ENCODE measurements at places on chromosomes 7 and 10.

DNA sequence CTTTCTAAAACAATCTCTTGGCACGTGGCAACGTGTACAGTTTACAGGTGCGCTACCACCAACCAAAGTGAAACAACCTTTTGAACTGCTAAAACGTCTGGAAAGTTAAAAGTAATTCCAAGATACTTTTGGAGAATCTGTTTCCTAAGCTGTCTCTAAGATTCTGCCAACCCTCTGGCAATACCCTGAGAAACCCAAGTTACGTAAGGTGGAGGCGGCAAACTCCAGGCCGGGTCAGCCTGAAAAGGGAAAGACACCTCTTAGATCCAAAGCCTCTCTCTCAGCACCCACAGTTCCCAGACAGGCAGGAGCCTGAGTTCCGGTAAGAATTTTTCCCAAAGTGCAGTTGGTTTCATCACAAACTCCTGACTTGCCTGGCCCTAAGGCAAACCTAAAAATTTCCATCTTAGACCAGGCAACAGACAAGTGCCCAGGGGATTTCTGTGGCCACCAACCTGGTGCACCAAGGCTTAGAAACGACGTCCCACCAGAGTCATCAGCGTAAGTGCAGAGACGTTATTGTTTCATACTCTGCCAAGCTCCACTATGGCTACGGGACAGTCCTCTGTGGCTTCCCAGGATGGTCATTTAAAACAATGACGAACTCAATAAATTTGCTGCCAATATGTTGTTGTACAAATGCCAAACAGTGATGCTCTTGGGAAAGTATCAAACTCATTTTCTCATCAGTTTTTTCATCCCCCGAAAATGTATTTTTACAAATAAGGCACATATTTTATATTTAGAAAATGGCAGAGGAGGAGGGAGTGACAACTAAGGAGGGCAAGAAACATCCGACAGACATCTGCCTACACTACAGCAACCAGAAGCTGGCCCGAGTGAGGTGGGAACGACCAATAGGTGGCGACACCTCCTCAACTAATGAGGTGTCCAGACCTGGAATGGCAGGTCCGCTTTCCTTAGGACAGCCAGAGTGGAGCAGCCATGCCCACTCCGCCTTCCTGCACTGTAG is 205.8 kb upstream of the FRMD4A start:
- H3K4me1 ChIP-seq = peaks cover 46% of the 10 kb centered on the region
- H3K4me3 ChIP-seq = no peak overlapping the region
- no peak for DNase-seq
- no peak overlapping the region for H3K27ac ChIP-seq
- peaks cover 38% of the 10 kb centered on the region for H3K36me3 ChIP-seq

- no peaks in the 10 kb centered on the region for H3K27me3 ChIP-seq
- DNase-seq = no peak
These were observed 33.9 kb downstream of the SGPL1 start for GRCh38 chr10:70849582-70850016.

DNA sequence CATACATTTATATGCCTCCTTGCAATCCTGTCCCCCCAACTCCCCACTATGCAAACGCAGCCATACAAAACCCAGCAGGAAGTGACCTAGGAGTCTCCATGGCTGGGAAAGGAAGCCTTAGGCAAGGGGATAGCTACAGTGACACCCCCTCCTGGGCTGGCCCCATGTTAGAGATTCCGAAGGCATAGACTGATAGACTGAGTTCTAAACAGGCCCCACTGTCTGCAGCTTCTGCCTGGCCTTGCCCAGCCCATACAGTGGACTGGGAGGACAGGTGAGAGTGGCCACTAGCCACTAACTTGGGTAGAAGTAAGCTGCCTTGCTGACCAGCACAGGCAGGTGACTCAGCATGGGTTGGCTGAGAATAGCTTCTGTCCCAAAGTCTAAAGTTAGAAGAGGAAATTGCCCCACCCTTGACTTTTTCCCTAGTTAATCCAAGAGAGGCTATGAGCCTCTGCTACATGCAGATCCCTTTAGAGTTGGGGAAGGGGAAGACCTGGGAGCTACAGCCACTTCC is 106.3 kb downstream of the C10orf105 start:
- no peaks in the 10 kb centered on the region for H3K36me3 ChIP-seq
- H3K27me3 ChIP-seq = no peaks in the 10 kb centered on the region
- H3K4me3 ChIP-seq = no peak overlapping the region
- no peak for DNase-seq
- peaks cover 2% of the 10 kb centered on the region for H3K4me1 ChIP-seq
- no peak overlapping the region for H3K27ac ChIP-seq

GRCh38 chr7:105003275-105003674 is 10.7 kb upstream of the KMT2E start:
- DNase-seq = peak; percentile 35

DNA sequence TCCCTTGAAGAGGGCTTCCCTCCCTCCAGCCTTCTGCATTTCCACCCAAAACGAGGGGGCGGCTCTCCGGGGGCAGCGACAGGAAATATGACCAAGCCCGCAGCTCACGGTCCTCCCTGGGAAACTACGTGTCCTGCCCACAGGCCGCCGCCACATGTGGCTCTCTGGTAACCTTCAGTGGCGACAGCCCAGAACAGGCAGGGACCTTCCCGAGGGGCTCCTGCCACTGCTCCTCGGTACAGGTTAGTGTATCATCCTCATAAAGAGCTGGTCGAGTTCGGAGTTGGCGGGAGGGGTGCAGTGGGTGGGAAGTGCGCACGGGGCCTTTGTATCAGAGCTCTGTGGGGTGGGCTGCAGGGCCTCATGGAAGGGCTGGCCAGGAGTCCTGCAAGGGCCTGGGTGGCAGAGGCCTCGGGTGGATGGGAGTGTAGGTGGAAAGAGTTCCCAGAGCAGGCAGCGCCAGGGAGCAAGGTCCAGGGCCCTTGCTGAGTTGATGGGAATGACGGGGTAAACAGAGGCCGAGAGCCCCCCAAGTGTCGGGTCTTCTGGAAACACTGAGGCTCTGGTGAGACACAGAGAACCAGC is 66.0 kb downstream of the TCERG1L start:
- no peak overlapping the region for H3K27ac ChIP-seq
- no peak for DNase-seq
- H3K36me3 ChIP-seq = no peaks in the 10 kb centered on the region
- no peak overlapping the region for H3K4me3 ChIP-seq

DNA sequence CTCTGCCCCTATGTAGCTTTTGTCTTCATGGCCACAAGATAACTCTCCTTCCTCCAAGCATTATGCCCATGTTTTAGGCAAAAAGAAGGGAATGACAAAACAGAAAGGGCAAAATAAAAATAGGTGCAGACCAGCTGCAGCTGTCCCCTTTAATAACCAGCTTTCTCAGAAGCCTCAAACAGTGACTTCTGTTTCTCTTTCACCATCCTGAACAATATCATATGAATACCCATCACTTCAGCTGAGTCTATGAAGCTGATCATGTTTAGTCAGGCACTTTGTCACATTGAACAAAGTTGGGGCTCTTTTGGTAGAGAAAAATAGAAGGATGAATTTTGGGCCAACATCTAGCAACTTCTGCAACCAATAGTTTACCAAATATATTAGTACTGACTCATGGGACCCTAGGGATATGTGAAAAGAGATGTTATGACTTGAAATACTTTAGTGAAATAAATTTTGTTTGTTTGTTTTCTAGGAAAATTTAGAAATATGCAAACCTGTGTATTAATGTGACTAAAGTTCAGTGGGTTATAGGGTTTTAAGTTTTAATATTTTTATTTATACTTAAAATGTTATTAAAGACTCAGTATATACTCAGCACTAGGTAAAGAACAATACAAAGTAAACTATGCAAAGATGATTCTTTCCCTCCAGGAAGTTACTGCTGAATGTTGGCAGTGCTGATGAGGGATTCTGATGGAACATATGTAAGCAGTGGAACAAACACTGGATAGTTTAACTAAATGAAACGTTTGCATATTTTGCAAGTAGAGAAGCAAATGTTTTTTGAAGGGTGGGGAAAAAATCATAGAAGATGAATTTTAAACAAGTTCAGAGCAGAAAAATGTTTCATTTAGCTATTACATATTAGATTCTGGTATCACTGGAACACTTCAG is 133.7 kb downstream of the FOXP2 start:
- H3K4me1 ChIP-seq = no peaks in the 10 kb centered on the region
- H3K36me3 ChIP-seq = no peaks in the 10 kb centered on the region
- H3K4me3 ChIP-seq = no peak overlapping the region

- no peak overlapping the region for H3K4me3 ChIP-seq
- peaks cover 16% of the 10 kb centered on the region for H3K27me3 ChIP-seq
- DNase-seq = no peak
These were observed 101.1 kb downstream of the PTPRE start for GRCh38 chr10:128007971-128008370.

- peaks cover 11% of the 10 kb centered on the region for H3K4me1 ChIP-seq
- H3K27me3 ChIP-seq = no peaks in the 10 kb centered on the region
- no peak for DNase-seq
These were observed 21.8 kb downstream of the BBIP1 start for GRCh38 chr10:110897184-110897583.

DNA sequence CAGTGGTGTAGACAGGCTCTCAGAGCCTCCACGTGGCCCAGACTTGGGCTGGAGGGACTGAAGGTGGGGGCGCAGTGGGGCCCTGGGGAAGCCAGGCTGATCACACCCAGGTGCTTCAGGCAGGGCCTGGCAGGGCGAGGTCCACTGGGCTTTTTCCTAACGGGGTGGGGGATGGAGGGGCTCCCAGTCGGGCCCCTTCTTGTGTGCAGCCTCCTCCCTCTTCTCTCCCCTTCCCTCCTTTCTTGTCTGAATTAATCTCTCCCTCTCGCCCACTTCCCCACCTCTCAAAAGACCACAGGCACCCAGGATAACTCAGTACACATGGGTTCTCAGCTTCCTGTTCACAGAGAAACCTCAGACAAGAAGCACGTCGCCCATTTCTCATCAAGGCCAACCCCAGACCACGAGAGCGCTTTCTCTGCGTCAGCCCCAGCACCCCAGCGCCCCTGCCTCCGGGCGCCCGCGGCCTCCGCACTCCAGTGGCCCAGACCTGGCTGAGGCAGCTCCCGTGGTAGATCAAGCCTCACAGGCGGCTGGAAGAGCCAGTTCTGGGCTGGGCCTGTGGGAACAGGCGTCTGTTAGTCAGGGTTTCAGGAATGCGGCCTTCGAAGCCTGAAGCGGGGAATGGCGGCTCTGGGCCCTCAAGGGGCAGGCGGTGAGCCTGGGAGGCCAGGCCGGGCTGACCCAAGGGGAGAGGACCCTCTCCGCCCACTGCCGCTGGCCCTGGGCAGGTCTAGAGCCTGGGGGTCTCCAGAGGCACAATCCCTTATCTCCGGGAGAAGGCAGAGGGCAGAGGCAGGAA is 50.6 kb downstream of the PWWP2B start:
- no peaks in the 10 kb centered on the region for H3K27me3 ChIP-seq
- DNase-seq = peak; percentile 85
- H3K4me3 ChIP-seq = peak overlapping the region; percentile 75
- peak overlapping the region; percentile 100 for H3K27ac ChIP-seq

DNA sequence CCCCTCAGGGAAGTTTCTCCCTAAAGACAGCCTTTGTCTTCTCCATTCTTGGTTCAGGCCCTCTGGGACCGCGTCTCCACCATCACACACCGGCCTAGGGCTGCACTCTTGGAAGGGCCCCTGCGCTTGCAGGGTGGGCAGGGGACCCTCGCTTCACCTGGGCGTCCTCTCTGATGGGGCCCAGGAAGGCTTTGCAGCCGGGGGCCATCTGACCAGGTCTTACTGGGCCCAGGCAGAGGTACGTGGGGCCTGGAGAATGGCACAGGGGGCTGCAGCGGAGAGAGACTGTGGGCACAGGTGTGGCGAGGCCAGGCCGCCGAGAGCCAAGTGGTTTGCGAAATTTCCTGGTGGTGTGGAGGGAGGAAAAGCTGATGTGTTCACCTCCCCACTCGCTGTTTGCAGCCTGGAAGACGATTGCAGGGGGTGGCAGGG is 44.4 kb downstream of the ALOX5 start:
- peak overlapping the region; percentile 97 for H3K27ac ChIP-seq
- H3K27me3 ChIP-seq = peaks cover 9% of the 10 kb centered on the region
- peak overlapping the region; percentile 97 for H3K4me3 ChIP-seq
- H3K36me3 ChIP-seq = peaks cover 11% of the 10 kb centered on the region
- peaks cover 52% of the 10 kb centered on the region for H3K4me1 ChIP-seq

DNA sequence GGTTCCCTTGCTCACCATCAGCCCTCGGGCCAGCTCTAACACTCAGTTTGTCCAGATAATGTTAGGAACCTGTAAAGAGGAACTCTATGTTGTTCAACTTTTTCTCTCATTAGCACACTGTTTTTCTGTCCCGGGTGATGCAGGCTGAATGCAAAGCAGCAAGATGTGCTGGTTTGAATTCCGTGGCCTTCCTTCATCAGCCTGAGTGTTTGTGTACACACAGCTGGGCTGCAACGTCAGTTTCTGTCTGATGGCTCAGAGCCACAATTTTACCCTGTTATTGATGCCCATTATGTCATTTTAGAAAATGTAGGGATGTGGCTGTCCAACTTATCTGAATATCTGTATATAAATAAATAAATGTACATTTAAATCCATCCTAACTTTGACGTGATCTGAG is 152.0 kb downstream of the PLPP4 start:
- no peaks in the 10 kb centered on the region for H3K4me1 ChIP-seq
- H3K27ac ChIP-seq = no peak overlapping the region
- no peak overlapping the region for H3K4me3 ChIP-seq

DNA sequence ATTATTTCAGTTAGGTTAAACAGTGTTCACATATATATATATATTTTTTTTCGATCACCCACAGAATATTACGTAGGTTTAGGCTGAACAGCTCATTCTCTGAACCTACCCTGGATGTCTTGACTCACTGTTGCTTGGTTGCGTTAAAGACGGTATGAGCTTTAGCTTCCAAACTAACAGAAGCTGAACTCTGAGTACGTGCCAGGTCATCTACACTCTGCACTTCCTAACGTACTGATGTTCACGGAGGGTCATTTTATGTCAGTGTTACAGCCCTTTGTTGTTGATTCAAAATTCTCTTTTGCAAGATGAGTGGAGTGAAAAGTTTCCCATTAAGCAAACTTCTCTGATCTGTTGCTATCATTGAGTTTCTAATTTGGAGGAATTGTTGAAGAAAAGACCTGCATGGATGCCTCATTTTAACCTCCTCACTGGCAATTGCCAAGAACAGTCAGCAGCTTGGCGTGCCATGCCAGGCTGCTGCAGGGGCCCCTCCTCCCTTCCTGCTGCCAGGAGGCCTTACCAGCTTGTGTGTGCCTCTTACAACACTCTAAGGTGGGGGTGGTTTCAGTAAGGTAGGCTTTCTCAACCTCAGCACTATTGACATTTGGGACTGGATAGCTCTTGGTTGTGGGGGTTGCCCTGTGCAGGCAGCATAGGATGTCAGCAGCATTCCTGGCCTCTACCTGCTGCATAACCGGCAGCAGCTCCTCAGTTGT is 44.3 kb downstream of the INSYN2A start:
- H3K27me3 ChIP-seq = no peaks in the 10 kb centered on the region
- H3K27ac ChIP-seq = no peak overlapping the region
- no peak for DNase-seq
- H3K4me1 ChIP-seq = peaks cover 2% of the 10 kb centered on the region
- H3K36me3 ChIP-seq = no peaks in the 10 kb centered on the region
- no peak overlapping the region for H3K4me3 ChIP-seq

- H3K4me1 ChIP-seq = no peaks in the 10 kb centered on the region
- no peak overlapping the region for H3K4me3 ChIP-seq
- DNase-seq = no peak
- no peak overlapping the region for H3K27ac ChIP-seq
- no peaks in the 10 kb centered on the region for H3K36me3 ChIP-seq
- H3K27me3 ChIP-seq = no peaks in the 10 kb centered on the region
These were observed 504.5 kb upstream of the GALNT17 start for GRCh38 chr7:70627461-70627860.

Measured in T-helper 2 cell treated with Interferon-gamma antibody and Interleukin-4, amounts not matched to agents 5 μg/mL and 100 μg/mL, for 36 hours (primary cell).